ENCODE measurements at places on chromosomes 16 and 17.

- DNase-seq = no peak
These were observed 51.0 kb upstream of the NOL11 start for GRCh38 chr17:67666710-67667109.

GRCh38 chr17:5096731-5097100, 15.0 kb downstream of the ZNF232 start:
- DNase-seq = no peak

DNA sequence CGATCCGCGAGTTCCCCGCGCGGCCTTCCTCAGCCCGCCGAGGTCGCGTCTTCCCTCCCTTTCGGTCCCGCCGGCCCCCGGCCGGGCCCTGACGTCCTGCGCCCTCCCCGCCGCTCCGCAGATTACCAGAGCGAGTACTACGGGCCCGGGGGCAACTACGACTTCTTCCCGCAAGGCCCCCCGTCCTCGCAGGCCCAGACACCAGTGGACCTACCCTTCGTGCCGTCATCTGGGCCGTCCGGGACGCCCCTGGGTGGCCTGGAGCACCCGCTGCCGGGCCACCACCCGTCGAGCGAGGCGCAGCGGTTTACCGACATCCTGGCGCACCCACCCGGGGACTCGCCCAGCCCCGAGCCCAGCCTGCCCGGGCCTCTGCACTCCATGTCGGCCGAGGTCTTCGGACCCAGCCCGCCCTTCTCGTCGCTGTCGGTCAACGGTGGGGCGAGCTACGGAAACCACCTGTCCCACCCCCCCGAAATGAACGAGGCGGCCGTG, 5.4 kb downstream of the LHX1 start:
- DNase-seq = no peak

DNA sequence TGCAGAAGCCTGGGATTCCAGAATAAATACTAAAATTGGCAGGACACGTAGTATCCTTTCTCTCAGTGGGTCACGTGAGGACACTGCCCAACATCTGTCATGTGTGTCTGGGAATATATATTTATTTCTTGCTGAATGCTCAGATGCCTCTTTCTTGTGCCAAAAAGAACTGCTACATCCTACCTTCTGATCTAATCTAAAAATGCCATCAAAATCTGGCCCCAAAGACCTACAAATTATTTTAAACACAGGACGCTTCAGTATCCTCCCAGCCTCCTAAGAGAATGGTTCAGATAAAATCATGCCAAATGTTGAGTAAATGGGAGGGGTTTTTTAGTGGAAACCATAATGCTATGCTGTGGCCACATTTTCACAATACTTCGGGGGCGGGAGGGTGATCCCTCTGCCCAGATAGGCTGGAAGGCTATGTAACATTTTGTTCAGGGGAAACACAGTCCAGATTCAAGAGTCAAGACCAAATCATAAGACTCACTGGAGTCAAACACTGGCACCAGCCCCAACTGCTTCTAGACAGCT, 22.9 kb upstream of the CORO6 start:
- DNase-seq = no peak

- DNase-seq = peak; percentile 95
These were observed 4.5 kb upstream of the MRPL38 start for GRCh38 chr17:75909051-75909811.

GRCh38 chr16:33059206-33059605, 134.8 kb upstream of the TP53TG3C start:
- no peak for DNase-seq

- DNase-seq = no peak
These were observed 289.2 kb upstream of the FOXF1 start for GRCh38 chr16:86221085-86221484.

DNA sequence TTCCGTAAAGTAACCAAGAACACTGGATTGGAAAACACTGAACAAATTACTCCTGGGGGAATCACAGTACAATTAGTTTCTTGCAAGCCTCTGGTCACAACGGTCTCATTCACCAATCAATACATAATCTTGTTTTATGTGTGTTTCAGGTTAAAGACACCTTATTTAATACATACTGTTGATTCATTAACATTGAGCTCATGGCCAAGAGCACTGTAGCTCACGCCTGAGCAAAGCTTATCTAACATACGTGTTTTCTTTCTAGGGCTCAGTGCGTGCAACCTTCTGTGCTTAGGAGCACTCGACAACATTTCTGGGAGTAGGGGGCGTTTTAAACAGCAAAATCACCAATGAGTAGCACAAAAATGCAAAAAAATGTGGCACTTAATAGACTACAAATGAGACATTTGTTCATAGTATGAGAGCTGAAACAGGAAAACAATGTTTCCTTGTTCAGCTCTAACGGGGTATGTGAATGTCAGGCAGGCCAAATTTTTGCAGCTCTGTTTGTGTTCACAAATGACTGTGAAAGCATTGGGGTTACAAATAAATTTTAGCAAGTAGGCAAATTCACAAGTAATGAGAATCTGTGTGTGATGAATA, 206.2 kb downstream of the CNTNAP4 start:
- no peak for DNase-seq

GRCh38 chr17:80292521-80292971, 31.9 kb downstream of the RNF213 start:
- no peak for DNase-seq

DNA sequence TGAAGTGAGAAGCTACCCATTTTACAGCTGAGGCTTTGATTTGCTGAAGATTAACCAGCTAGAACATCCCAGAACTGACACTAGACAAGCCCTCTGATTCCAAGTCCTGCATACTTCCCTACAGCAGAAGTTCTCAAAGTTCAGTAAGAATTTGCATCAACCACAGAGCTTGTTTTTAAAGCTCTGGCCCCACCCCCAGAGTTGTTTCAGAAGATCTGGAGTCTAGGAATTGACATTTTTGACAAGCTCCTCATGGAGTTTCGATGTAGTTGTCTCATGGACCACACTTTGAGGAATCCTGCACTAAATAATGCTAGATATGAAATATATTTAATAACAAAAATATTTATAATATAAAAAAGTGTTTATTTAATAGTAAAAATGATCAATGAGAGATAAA, 120.3 kb upstream of the ADAMTS18 start:
- DNase-seq = no peak

DNA sequence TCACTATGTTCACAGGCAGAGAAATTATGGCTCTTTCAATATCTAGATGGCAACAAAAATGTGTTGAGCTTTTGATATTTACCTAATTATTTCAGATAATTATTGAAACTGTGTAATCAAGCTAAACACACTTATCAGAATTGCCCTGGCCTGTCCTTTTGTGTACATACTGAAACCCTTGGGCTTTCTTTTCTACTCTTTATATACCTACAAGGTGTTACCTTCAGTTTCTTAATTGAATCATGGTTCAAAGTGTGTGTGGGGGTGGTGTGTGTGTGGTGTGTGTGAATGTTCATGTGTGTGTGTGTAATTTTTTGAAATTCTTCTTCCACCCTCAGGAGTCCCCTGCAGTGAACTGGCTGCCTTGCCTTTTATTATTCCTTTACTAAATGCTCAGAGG, 506.8 kb upstream of the SOX9 start:
- no peak for DNase-seq

GRCh38 chr17:55898195-55898594, 147.3 kb downstream of the PCTP start:
- no peak for DNase-seq

DNA sequence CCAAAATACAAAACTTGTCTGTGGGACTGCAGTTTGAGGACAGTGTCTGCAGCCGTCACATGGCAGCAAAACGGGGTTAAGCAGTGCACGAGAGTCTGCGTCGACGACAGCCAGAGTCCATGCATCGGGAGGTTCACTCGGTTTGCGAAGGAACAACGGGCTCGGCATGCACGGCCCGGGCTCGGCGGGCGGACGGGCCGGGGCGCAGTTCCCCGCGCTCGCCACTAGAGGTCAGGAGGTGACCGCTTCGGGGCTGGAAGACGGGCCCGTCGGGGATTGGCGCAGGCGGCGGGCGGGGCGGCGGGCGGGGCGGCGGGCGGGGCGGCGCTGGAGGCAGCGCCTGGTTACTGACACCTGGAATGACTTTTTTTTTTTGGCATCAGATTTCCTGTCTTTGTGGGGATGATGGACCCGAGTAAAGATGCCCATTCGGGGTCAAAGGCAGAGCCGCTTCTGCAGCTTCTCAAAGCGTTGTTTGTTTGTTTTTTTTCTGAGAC, 6.5 kb downstream of the SCGB1C2 start:
- peak; percentile 27 for DNase-seq

GRCh38 chr17:31792007-31792585, 66.9 kb downstream of the COPRS start:
- no peak for DNase-seq

- DNase-seq = no peak
These were observed 48.7 kb downstream of the MRPS23 start for GRCh38 chr17:57801044-57801711.

DNA sequence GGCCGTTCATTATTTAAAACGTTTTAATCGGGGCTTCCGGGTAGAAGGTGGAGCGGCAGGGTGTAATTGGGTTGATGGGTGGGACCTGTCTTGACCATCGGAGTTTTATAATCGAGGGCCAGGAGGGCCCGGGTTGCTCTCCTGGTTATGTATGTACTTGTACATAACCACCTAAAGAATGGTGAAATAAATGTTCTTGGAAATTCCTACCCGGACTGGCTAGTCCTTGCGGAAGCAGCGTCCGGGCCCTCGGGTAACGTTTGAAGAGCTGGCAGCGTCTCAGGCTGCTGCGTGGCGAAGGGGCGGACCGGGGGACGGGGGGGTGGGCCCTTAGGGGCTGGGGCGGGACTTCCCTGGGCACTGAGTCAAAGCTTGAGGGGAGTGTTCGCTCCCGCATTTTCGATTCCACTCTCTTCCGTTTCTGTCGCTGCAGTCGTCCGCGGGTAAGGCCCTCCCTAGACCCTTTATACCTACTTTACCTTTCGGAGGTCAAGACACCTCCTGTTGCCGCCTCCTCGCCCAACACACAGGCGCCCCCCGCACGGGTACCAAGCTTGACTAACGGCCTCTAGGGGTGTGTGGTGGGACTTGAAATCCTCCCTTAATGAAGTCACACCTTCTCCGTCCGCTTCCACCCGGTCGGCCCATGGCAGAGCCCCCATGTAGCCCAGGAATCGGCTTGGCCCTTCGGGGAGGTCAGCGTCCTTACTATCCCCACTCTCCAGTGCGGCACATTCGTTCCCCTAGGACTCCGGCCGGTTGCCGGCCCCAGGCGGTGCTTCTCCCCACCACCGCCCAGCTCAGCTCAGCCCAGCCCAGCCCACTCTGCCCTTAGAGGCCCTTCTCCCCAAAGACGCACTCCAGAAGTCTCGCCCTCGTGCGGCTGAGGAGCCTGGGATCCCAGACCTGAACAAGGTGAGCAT, at the start of gene TMEM106A:
TSS of gene TMEM106A (plus strand) at position 396 of the 923 bp plus-strand sequence. CDS start 1,167 bp downstream, outside the sequence.
- DNase-seq = peak; percentile 27

- no peak for DNase-seq
These were observed 3.4 kb upstream of the NSRP1 start for GRCh38 chr17:30113213-30113612.

GRCh38 chr16:87127061-87127765, 190.0 kb downstream of the C16orf95 start:
- no peak for DNase-seq

DNA sequence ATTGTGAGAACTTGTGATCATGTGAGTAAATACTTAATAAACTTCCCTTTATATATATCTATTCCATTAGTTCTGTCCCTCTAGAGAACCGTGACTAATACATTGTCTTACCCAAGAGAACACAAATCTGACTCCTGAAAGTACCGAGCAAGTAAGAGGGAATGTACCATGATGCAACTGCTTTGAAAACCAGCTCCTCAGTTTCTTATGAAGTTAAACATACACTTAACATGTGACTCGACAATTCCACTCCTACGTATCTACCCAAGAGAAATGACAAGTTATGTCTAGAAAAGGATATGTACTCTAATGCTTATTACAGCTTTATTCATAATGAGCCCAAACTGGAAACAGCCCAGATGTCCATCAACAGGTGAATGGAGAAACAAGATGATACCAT, 8.8 kb upstream of the GJD3 start:
- DNase-seq = no peak

DNA sequence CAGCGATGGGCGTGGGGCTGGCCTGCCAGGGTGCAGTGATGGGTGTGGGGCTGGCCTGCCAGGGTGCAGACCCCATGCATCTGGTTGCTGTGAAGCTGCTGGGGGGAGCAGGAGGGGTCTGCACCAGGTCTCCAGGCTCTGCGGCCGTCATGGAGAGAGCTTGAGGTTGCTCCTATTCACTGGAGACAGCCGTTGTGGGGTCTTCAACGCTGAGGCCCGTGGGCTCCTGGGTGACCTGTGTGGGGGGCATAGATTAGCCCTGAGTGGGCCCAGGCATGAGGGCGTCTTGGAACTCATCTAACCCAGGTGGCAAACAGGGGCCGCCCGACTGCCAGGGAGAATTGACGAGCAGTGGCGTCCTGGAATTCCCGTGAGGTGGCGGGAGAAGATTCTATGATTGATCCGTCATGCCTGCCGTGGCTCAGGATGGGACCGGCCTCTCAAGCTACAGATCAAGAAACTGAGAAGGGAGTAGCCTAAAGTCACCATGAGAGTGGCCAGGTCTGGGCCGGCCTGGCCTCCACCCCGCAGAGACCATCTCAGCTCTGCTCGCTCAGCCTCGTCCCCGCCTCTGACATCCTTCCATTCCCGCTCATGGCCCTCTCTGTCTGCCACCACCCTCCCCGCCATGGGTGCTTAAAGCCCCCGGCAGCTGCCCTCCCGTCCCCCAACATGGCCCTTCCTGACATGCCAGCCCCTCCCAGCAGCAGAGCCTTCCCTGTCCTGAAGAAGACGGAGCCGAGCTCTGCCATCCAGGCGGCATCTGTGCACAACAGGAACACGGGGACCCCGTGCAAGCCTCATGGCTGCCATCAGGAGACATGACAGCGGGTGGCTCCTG, 50.7 kb upstream of the ACSF3 start:
- DNase-seq = no peak

DNA sequence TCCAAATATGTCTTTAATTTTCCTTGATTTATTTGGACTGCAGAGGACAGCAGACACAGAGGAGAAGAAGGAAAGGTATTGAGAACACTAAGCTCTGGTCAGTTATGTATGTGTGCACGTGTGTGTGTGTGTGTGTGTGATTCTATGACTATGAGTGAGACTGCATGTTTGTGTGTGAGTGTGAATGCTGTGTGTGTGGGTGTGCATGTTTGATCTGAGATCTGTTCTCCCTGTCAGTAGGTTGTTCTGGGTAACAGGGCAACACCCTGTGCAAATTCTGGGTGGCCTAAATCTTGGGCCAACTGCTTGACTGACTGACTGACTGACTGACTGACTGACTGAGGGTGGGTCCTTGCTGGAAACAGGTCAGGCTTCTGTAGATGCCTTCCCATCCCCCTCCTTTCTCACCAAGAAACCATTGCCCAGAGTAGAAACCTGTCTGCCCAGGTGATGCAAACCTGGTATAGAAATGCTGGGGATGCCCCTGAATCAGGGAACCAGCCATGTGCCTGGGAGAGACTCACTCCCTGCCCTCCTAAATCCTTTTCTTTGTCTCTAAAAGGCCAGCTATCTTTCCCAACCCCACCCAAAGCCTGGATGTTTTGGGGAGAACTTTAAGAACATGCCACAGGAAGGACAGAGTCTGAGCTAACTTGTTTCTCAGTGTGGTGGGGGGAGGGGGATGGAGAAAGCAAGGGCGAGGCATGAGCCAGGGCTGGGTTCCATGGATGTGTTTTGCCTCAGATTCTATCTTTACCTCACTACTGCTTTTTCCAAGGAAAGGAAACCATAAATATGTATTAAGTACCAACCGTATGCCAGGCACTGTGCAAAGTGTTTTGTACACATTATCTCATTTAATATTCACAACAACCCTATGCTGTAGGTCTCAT, 4.5 kb upstream of the NR1D1 start:
- DNase-seq = no peak
